ENCODE measurements at places on chromosomes 11 and 22.

DNA sequence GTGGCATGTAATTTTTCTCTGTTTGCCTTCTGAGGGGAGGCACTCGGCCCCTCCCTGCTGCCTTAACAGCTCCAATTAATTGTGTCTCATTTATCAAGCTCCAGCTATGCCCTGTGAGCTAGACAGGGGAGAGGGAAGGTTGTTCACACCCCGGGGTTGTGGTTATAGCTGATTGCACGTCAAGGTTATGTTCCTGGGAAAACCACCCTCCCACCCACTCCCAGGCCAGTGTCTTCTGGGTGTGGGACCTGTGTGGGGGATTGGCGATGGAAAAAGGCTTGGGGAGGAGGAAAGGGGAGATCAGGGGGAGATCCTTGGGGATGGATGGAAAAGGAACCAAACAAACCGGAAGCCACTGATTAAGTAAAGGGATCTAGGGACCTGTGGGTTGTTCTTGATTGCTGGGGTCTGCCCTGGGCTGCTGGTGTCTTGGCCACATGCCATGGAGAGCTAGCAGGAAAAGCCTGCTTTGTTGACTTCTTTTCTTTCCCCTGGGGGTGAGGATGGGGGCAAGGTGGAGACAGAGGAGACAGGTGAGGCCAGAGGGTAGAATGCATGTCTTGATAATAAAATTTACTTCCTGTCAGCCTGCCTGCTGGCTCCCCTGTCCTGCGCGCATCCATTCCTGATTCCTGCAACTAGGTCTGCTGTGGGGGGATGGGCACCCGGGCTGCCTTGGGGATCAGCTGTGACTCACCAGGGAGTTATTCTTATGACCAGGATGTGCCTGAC is 13.5 kb upstream of the SORL1-AS1 start:
- peak; percentile 96 for DNase-seq

DNA sequence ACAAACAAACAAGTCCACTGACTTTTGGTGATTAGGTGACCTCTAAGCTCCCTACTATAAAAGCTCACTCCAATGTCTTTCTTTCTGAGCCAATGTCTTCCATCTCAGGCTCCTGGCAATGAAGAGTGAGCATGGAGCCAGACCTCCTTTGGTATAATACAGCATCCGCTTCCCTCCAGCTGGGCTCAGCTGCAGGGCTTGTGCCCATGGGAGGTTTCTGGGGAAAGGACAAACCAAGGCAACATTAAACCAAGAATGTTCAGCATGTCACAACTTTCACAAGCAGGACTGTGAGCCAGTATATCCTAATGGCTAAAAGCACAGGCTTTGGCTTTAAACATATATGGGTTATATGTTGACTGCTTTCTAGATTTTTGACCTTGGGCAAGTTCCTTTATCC is 58.8 kb downstream of the EHF start:
- no peak for DNase-seq

DNA sequence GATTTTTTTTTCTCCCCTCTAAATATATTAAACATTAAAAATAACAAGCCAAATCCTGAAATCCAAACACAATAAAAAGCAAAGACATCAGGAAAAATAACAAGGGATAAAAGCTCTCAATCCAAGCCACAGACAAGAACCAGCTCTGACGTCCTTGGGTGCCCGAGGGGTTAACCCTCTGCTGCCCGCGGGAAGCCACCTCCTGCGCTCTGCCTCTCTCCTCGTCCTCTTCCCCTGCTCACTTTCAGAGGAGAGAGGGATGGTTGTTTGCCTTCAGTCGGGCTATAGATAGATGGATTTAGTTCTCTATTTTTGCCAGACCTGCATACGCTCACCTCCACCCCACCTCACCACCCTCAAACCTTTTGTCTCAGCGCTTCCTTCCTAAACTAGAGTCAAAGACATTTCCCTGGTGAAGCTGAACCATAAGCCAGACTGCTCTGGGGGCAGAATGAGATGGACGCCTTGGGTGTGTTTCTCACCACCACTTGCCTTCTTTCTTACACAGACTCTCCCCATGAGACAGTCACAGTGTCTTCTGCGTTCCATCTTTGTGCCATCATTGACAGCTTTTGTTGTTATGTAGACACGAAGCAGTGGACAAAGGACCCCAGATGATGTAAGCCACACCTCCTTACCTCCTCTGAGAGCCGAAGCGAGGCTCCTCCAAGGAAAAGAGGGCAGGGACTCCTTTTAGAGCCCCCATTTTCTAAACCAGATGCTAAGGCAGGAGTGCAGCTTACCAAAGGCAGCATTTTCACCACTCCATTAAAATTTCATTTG is 142.5 kb upstream of the HSD17B12 start:
- no peak for DNase-seq

DNA sequence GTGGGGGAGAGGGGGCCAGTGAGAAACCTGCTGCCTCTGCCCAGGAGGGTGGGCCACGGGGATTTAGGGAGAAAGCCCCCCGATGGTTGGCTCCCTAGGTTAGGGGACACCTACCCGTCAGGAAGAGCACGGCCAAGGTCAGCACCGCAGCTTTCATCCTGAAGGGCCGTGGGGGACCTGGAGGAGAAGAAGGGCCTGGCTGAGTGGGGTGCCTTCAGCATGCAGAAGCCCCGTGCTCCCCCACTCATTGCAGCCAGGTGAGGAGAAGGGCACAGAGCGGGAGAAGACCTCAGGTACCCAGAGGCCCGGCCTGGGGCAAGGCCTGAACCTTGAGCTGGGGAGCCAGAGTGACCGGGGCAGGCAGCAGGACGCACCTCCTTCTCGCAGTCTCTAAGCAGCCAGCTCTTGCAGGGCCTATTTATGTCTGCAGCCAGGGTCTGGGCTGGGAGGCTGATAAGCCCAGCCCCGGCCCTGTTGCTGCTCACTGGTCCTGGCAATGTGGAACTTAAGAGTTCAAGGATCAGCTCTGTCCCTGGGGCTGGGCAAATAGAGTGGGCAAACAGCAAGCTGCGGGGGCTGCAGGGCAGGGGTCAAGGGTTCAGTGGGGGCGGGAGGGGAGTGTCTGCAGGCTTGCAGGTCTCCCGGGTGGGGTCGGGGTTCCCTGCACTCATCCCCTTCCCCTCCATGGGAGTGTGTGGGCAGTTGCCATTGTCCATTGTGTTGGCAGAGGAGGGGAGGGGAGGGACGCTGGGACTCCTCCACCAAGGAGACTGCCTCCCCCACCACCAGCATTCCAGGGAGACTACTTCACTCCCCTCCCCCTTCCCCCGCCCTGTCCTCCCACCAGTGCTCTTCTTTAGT is at the start of gene APOA1:
APOA1 (minus strand) TSS at position 392 of the 861 bp plus-strand sequence; CDS start at position 157, 235 bp downstream.
- DNase-seq, result no peak

GRCh38 chr11:78595436-78596130 is 20.9 kb upstream of the NARS2 start:
- DNase-seq, result no peak

GRCh38 chr22:26552466-26552865 is 37.5 kb downstream of the TPST2 start:
- no peak for DNase-seq

GRCh38 chr22:29625090-29625825 is 21.8 kb downstream of the NF2 start:
- no peak for DNase-seq
